CD8-positive, alpha-beta T cell (primary cell): ENCODE measurements at places on chromosomes 11 and 22.
A peak's percentile ranks its signal among the peaks of the same experiment; 100 is the strongest.

- no peak for DNase-seq
Measured at GRCh38 chr11:124762624-124763155, 600 bp upstream of the ESAM start.

- DNase-seq: no peak
Measured at GRCh38 chr11:70504246-70505020, 106.1 kb downstream of the CTTN start.

- no peak for DNase-seq
Measured at GRCh38 chr11:123179586-123179985, 15.5 kb downstream of the CLMP start.

DNA sequence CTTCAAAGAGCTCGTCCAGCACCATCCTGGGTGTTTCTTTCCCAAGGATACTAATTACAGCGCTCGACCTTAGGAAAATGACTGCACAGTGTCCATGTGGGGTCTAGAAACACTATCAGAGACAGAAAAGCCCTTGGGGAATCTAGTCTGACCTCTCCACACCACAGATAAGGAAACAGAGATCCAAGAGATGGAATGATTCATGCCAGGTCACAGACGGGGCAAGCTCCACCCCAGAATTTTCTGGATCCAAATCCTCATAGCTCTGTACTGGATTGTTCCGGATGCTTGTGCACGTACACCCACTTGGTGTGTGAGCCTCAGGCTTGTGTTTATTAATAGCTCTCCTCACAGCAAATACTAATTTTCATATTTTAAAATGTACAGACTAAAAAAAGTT is 11.3 kb downstream of the ABTB2 start:
- no peak for DNase-seq

DNA sequence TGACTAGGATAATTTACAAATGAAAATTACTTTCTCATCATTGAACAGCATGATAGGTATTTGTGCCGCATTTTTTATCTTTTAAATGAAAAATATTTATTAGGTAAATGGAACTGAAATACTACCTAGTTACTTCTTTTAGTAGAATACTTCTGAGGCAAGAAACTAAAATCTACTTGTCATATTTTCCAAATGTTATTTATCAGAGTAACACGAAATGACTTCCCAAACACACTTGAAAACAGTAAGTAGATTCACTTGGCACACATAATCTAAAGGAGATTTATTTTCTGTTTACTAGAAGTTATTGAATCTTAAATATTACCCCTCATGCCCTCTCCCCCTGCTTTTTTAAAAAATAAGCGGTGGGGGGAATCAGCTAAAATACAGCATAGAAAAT is 2.3 kb downstream of the QSER1 start:
- no peak for DNase-seq

DNA sequence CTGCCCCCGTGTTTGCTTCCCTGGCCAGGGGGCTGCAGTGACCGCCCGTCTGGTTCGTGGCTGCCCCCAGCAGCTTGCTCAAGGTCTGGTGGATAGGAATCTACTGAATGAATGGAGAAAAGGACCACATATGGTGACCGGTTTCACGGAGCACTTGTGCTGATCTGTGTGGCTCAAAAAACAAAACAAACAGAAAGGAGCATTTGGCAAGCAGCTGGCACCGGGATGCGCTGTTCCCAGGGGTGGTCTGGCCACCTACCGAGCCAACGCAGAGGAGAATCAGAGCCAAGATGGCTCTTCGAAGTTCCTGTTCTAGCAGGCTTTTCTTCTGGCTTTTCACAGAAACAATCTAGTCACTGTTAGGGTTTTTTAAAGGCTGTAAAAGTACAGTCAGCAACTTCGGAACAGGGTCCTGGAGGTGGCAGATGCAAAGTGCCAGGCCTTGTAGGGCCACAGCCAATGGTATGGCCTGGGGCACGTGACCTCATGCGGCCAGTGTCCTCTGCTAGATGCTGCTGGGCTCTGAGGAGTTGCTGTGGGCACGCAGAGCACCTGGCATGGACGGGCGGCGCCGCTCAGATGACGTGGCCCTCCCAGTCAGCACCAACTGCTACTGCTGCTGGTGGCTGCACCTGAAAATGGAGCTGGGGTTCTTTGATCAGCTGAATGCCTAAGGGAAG is 27.3 kb upstream of the PACSIN2 start:
- no peak for DNase-seq

GRCh38 chr22:19127329-19128008 is 3.6 kb upstream of the TSSK2 start:
- no peak for DNase-seq

GRCh38 chr22:26646158-26646557 is 11.2 kb upstream of the MIAT start:
- no peak for DNase-seq

GRCh38 chr11:21174781-21175180 is 505.4 kb downstream of the NELL1 start:
- no peak for DNase-seq

- DNase-seq: peak; percentile 75
Measured at GRCh38 chr22:27801616-27802345, at the start of gene MN1. TSS of gene MN1 (minus strand) at chr22:27801756. CDS start at chr22:27800543, 1,213 bp downstream.
